Stimulated activated CD4-positive, alpha-beta T cell treated with anti-CD3 and anti-CD28 coated beads, Interleukin-1b, Interleukin-23, amount 100 ng/mL, for 48 hours (primary cell): ENCODE measurements at places on chromosomes 4 and X.
A peak's percentile ranks its signal among the peaks of the same experiment; 100 is the strongest.

DNA sequence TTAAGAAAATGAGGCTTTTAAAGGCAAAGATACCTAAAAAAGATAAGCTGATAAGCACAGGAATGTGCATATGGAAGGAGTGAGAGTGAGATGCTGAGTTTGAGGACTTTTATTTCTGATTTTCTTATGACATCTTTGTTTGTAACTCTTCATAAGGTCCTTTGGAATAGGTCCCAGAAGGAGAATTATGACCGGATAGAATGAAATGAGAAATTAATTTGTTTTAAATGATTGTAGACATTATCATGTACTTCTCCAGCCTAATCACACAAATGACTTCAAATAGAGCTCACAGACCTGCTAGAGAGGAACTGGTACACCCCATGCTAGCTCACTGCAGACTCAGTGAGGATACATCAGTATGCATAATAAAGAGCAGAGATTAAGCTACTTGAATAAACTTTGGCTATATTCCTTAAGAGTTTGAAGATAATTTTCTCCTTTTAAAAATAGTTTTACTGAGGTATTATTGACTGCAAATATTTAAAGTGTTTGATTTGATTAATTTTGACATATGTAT is 5.6 kb downstream of the GK2 start:
- DNase-seq: no peak

DNA sequence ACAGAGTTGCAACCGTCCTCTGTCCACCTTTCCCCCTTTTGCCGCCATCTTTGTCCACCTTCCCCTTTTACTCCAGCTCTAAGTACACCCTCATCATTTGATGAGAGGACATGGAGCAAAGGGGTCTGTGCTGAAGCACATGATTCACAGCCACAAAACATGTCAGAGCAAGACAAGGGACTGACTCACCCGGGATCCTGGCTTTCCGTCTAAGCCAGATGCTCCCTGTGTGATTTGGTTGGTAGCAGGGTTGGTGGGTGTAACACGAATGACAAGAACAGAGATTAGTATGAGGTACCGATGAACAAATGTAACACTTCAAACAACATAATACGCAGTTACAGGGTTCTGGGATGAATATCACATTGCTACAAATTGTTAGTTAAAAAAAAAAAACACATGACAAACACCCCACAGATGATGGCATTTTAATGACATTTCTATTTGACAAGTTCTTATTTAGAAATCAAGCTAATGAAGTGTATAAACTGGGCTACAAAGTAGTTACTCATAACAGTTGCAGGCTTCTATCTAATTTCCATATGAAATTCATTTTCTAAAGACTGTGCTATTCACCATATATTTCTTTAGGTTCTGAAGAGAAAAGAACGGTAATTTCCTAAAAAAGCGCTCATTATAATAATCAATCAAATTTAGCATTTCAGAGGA is 71.4 kb upstream of the ETNPPL start:
- DNase-seq: peak; percentile 16

- DNase-seq: no peak
These were observed 91.6 kb downstream of the NYX start for GRCh38 chrX:41538707-41539106.

- DNase-seq: peak; percentile 8
These were observed 139.6 kb downstream of the CRLF2 start for GRCh38 chrX:1072637-1073377.

DNA sequence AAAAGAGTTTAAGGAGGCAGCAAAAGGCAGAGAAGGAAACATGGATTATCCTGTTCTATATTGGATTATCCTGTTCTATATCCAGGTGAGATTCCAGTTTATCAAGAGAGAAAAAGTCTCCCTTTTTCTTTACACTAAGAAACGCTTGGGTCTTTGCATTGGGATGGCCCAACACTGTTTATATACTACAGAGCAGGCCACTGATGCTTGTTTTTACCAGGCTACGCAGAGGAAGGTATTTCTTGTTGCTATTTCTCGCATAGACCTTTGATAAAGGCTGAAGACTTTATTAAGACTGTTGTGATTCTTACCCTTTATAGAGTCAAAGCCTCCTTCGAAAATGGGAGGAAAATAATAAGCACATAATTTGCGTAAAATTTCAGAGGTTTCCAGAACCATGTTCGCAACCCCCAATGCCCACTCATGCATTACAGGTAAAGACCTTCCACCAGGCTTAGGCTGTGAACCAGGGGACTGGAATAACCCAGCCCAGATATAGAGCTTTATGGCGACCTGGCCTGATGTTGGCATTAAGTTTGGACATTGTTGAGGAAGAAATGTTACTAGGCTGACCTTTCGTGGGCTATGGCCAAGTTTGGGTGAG is 218.3 kb downstream of the PTTG2 start:
- DNase-seq: no peak

GRCh38 chrX:130909469-130910136 is 6.6 kb upstream of the ENOX2 start:
- no peak for DNase-seq

GRCh38 chrX:140525448-140525847 is 20.6 kb upstream of the SOX3 start:
- no peak for DNase-seq

GRCh38 chrX:122418758-122419157 is 765.3 kb upstream of the GRIA3 start:
- no peak for DNase-seq

- DNase-seq: no peak
These were observed 47.7 kb downstream of the BEND2 start for GRCh38 chrX:18172970-18173369.

- no peak for DNase-seq
These were observed 63.8 kb downstream of the PRDM5 start for GRCh38 chr4:120858776-120859175.

DNA sequence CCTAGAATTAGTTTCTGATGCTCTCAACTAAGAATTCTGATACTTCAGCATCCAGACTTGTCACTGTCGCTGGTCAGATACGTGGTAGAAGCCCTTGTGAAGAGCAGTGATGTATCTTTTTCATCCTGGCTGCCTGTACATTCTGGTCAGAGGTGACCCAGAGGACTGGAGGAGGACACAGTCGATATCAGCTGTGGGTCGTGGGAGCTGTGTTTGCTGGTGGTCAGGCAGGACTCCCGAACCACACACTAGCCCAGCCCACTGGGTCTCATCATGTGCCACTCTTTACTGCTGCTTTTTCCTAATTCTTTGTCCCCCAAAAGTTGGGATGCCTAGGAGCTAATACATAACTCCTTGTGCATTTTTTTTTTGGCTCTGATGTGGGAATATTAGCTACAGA is 6.5 kb downstream of the DCUN1D4 start:
- no peak for DNase-seq

- no peak for DNase-seq
These were observed 13.8 kb downstream of the MAD2L1 start for GRCh38 chr4:120052856-120053255.

DNA sequence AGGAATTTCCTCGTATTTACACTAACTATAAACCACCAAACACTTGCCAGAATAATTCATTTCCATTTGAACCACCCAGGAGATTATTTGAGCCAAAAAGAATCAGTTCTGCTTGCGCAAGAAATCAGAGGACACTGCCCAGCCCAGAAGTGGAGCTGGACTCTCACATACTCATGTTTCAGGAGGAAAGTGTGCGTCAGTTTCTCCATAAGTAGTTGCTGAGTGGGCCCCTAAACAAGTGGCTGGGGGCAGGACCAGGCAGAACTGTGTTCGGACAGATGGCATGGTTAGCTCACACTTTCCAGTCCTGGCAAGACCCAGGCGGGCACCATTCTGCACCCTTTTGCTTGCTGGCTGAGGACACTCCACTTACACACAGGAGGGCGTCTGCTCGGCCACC is 38.8 kb downstream of the BTC start:
- DNase-seq: no peak

- DNase-seq: peak; percentile 11
These were observed 528 bp downstream of the FMR1 start for GRCh38 chrX:147912093-147912801.

- no peak for DNase-seq
These were observed at the start of gene SLC38A5 for GRCh38 chrX:48470110-48470832. TSS of gene SLC38A5 (minus strand) at chrX:48470260. CDS start at chrX:48467924, 2,336 bp downstream.

GRCh38 chrX:29496636-29497180 is 718.7 kb upstream of the MAGEB2 start:
- DNase-seq: no peak

GRCh38 chr4:139622901-139623381 is 42.7 kb upstream of the MGST2 start:
- no peak for DNase-seq

DNA sequence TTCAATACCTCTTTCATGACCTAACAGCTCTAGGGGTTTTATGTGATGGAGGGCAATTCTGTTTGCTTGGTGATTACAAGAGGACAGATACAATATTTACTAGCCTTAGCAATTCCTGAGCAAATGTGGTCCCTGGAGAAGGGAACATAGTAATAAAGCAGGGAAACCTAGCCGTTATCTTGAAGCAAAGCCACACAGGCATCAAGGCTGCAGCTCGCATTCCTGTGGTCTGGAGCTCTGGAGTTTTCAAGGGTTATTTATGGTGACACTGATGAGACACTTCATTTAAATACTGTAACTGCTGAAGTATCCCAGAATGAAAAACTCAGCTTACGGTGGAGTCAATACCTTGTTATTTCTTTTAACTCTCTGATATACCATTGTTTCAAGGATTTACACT is 66.8 kb downstream of the AFF2 start:
- DNase-seq: no peak

DNA sequence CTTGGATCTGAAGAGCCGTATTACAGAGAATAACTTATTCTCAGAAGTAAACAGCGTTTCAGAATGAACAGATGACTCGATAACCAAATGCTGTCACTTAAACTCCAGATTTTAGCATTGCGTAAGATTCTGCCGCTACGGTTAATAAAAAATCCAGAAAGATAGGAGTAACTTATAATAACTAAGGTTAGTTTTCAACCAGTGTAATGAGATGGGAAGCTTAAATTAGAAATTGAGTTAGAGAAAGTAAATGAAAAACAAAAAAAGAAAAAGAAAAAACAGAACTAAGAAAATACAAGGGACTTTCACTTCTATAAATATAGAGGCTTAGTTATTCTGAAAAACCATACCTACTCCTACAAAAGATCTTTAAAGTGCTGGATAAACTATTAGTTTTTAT is 13.1 kb upstream of the PARM1 start:
- DNase-seq: no peak

- no peak for DNase-seq
These were observed 2.9 kb downstream of the LRPAP1 start for GRCh38 chr4:3529363-3529762.

DNA sequence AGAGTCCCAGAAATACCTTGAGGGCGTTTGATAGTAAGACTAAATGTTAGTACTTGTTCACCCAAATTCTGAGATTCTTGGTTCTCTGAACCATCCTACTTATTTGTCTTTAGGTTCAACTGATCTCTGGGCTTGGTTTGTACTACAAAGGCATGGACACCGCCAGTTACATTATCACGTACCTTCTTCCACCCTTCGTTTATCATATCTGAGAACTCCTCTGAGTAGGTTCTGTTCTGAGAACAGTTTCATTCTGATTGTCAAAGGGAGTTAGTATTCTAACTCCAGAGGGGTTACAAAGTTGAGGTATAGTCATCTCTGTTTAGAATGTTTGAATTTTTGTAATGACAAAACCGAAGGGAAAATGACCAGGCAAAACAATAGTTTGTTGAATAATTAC is 19.3 kb downstream of the ZFX start:
- no peak for DNase-seq

GRCh38 chr4:27008679-27009078 is 148.0 kb downstream of the STIM2 start:
- DNase-seq: no peak

- peak; percentile 23 for DNase-seq
These were observed 66.3 kb upstream of the MSN start for GRCh38 chrX:65601126-65601525.
